ENCODE measurements at places on chromosomes 7 and 10. TPM values are rescaled to one million over a fixed set of nuclear protein-coding genes. Genes with fewer than 3 reads are reported as not detected.

DNA sequence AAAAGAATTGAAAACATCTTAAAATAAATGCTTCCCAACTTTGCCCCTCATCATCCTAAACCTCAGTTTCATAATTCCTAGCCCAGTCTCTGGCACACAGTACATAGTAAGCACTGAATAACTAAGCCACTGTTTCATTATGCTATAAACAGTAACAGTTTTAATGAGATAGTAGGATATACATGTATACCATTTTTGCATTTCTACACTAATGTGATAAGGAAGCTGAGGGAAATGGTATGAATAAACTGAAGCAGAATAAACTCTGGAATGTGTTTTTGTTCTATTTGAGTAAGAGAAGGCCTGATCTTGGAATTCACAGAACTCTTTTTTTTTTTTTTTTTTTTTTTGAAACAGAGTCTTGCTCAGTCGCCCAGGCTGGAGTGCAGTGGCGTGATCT, 8.8 kb downstream of the NAPEPLD start:
- DNase-seq: no peak

ARHGEF5 gene
- 1.5 TPM for total RNA-seq

ATP6V0A4 gene
- total RNA-seq: 0.06 TPM

CCDC126 gene
- total RNA-seq: 12.6 TPM

DNA sequence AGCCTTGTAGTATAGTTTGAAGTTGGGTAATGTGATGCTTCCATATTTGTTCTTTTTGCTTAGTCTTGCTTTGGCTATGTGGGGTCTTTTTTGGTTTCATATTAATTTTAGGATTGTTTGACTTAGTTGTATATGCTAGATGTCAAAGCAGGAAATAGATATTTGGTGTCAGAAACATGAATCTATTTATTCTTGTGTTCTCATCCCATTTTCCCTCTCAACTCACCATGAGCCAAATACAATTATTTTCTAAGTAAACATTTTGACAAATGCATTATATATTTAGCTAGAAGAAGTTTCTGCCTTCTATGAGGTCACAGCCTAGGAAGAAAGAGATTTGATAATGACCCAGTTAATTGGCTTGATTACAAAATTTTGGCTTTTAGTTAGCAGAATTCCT, 1160.6 kb upstream of the C7orf33 start:
- DNase-seq: no peak

Measured in LHCN-M2 (cell line).